ENCODE measurements at places on chromosomes 7 and 10.

GRCh38 chr7:25083201-25083600 is 41.9 kb downstream of the CYCS start:
- DNase-seq = no peak

DNA sequence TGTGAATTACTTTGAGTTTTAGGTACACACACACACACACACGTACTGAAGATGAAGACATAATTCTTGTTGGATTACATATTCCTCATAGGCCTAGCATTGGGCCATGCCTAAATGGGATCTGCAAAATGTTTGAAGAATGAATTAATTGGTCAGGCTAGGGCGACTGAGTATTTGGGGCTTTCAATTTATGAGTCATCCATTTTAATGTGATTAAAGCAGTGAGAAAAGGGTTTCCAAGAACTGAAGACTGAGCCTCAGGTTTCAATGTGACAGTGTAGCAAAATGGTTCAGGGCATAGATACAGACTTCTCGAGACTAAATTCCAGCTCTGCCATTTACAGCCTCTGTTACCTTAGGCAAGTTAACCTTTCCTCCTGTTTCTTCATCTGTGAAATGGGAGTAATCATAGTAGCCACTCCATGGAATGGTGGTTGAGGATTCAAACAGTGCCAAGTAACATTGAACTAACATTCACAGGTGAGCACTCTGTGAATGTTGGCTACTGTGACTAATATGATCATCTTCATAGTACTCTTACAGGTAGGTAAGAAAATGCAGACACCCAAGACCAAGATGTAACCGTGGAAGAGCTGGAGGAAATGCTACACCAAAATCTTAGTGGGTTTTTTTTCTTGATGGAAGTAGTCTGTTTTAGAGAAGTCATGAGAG is 7.6 kb downstream of the BPGM start:
- no peak for DNase-seq

- DNase-seq = no peak
Observed at GRCh38 chr10:120793088-120793487, 58.1 kb upstream of the WDR11 start.

- no peak for DNase-seq
Observed at GRCh38 chr7:33998476-33998875, 93.1 kb downstream of the BMPER start.

DNA sequence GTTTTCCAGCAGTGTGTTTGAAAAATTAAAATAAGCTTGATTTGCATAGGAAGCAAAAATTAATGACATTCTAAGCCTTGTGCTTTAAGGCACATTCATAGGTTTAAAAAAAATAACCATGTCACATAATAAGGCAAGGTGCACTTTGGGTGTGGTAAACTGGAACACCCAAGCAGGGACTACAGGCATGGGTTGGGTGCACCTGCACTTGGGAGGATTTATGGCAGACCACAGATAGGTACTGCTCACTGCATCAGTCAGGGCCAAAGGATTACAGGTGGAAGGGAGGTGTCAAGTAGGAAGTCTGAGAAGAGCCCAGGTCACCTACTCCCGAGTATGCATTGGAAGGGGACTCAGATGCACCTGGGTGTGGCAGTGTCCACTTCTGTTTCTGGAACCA is 753.7 kb downstream of the SUGCT start:
- DNase-seq = no peak

DNA sequence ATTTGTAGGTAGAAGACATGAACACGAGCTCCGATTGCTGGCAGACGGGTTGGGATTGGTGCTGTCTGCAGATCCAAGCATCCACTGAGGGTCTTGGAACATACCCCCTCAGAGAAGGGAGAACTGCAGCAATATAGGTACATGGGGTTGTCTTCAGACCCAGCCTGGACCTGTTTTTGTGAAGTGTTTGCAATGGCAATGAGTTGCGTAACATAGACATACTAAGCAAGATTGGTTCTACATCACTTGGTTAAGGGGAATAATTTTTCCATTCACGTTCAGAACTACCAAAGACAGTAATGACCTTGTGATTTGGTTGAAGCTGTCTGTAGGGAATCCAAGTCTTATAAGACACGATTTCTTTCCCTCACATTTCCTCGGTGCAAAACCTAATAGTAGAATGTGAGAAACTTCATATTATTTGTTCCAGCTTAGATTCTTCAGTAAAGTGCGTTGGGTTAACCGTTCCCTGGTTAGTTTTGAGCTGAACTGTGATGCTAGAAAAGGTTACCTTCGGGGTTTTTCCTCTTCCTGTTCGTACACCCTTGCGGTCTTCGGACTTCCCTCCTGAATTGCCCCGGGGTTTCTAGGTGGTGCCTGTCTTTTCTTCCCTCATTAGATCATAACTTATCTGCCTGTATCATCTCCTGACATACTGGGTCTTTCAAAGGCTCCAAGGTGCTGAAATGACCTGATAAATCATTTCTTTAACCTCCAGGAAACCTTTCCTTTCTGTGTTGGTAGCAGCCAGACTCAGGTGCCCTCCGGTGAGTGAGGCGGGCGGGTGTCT is 14.4 kb downstream of the PROSER2 start:
- no peak for DNase-seq

- no peak for DNase-seq
Observed at GRCh38 chr7:85525676-85526075, 338.8 kb upstream of the SEMA3D start.

GRCh38 chr10:89373916-89374711 is 3.7 kb upstream of the IFIT1B start:
- DNase-seq = no peak

DNA sequence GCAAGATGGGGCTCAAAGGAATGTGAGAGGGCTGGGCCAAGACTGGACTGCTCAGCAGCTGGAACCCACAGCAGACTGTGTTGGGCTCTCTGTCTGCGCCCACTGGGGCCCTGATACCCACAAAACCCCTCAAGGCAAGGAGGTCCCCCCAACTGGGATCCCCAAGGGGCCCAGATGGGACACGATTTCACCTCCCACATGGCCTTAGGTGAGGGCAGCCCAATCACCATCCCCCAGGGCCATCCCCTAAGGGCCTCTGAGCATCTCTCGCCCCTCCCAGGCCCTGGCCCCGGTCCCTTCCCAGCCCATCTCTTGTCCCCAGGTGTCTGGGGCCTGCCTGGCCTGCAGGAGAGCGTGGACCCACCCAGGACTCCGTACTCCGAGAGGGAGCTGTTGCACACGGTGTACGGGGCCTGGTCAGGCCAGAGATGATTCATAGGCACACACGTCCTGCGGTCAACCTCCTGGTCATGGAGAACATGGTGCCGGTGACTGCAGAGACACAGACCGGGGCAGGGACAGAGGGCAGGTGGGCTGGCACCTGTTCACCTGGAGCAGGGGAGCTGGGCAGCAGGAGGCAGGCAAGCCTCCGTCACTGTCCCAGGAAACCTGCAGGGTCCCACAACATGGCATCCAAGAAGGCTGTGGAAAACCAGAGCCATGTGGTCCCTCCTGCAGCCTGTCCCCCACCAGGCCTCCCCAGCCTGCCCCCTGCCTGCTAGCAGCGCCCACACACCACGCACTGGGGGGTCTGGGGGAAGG is 21.6 kb downstream of the OGDHL start:
- no peak for DNase-seq

- DNase-seq = no peak
Observed at GRCh38 chr7:2876031-2876731, 32.1 kb upstream of the GNA12 start.

GRCh38 chr10:118543714-118544400 is 51.6 kb downstream of the PRLHR start:
- DNase-seq = no peak

- DNase-seq = no peak
Observed at GRCh38 chr10:5835446-5836095, 22.3 kb upstream of the GDI2 start.

GRCh38 chr7:48245751-48246472 is 74.7 kb downstream of the ABCA13 start:
- DNase-seq = no peak

DNA sequence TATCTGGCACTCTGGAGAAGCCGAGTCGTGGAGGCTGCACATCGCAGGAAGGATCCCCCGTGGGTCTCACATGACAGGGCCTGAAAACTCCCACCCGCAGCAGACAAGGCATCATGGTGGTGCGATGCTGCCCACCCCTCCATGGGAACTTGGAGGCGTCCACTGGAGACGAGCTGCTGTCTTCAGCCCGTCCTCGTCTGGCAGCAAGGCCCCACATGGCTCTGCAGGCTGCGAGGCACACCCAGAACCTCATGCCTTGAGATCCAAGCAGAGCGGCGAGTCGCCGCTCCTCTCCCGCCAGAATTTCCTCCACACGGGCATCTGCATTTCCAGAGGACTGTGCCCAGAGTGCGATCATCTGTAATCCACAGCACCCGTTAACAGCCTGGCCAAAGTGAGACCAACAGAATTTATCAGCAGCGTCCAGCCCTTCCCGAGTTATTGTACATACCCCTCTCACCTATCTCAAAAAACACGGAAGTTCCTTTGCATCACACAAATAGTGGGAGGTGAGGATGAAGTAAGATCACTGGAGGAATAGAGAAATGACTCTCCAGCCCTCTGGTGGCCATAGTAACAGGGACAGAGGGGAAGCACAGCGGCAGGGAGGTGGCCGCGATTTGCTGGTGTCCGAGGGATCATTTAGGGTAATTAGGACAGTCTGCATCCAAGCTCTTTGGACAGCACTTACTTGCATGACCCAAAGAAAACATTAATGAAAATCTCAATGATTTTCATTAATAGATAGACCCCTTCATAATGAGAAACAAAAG is 292.4 kb downstream of the USP6NL start:
- DNase-seq = no peak

GRCh38 chr7:95240921-95241320 is 83.4 kb downstream of the PON1 start:
- no peak for DNase-seq

DNA sequence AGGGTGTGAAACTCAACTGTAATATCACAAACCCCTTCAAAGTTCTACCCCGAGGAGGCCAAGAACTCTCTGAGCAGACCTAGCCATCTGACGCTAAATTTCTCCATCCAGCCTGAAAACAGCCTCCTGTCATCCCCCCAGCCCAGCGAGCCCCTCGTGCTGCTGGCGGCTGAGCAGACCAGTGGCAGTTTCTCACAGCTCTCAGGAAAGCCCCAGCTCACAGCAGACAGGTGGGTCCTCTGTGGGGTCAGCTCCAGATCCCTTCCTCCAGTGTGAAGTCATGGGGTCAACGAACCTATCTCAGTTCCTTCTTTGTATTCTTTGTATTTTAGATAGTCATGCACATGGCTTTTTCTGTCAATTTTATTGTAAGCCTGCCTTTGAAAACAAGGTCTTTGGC is 7.8 kb downstream of the GARIN1A start:
- no peak for DNase-seq

GRCh38 chr10:34408956-34409355 is 406.1 kb downstream of the PARD3 start:
- no peak for DNase-seq

- DNase-seq = no peak
Observed at GRCh38 chr7:29478687-29479240, 84.9 kb upstream of the PRR15 start.

All from cortex of kidney (tissue), 1 donor.